Stimulated activated naive CD8-positive, alpha-beta T cell treated with anti-CD3 and anti-CD28 coated beads, Interleukin-15, amount 100 ng/mL, for 72 hours (primary cell): ENCODE measurements at places on chromosomes 12 and 14.

GRCh38 chr12:1882850-1883470, 35.5 kb downstream of the CACNA2D4 start:
- no peak for DNase-seq

DNA sequence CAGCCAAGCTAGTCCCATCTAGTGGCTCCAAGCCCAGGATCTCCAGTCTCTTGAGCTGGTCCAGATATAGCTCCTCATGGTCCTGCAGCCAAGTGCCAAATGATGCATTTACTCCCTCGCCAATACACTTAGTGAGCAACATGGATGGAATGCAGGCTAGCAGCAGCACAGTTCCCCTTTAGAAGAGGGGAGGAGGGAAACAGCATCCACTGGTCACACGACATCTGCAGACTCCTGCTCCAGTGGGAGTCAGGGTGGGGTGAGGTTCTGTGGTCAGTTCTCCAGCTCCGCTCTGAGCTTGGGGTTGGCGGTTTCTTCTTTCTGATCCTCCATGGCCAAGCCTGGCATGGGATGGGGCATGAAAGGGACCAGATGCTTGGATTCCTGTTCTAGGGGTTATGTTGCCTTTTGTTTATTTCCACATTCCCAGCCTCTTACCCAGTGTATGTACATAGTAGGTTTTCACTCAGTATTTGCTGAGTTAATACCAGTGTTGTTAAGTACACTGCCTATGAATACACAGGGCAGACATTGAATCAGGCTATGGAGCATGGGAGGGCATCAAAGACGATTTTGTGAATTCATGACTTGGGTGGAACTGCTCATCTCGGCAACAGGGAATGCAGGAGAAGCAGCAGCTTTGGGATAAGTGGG, 57.3 kb downstream of the GALNT16 start:
- no peak for DNase-seq

DNA sequence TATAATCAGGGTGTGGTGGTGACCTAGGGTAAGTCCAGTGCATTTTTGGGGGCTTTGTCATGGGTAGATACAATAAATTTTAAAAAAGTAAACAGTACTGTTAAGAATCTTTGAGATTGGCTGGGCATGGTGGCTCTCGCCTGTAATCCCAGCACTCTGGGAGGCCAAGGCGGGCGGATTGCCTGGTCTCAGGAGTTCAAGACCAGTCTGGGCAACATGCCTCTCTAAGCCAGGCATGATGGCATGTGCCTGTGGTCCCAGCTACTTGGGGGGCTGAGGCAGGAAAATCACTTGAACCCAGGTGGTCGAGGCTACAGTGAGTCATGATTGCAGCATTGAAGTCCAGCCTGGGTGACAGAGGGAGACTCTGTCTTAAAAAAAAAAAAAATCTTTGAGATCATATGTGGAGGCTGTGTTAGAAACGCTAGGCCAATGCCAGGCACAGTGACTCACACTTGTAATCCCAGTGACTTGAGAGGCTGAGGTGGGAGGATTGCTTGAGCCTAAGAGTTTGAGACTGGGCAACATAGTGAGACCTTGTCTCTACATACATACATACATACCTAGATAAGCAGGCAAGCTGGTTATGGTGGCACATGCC, 67.7 kb downstream of the PRKCH start:
- DNase-seq, result peak; percentile 39

DNA sequence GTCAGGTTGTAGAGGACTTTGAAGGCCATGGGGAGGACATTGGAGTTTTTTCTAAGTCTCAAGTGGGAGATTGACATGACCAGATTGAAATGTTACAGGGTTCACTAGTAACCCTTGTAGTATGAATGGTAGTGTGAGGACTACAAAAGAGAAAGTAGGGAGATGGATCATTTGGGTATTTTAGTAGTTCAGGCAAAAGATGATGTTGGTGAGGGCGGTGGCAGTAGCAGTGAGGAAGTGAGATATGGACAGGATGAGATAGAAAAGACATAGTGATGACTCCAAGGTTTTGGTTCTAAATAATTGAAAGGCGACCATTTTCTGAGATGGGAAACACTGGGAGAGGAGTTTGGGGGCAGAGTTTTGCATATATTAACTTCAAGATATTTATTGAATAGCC, 94.2 kb upstream of the CNTN1 start:
- DNase-seq, result no peak

GRCh38 chr12:64701283-64701682, 57.9 kb downstream of the GNS start:
- DNase-seq, result no peak

DNA sequence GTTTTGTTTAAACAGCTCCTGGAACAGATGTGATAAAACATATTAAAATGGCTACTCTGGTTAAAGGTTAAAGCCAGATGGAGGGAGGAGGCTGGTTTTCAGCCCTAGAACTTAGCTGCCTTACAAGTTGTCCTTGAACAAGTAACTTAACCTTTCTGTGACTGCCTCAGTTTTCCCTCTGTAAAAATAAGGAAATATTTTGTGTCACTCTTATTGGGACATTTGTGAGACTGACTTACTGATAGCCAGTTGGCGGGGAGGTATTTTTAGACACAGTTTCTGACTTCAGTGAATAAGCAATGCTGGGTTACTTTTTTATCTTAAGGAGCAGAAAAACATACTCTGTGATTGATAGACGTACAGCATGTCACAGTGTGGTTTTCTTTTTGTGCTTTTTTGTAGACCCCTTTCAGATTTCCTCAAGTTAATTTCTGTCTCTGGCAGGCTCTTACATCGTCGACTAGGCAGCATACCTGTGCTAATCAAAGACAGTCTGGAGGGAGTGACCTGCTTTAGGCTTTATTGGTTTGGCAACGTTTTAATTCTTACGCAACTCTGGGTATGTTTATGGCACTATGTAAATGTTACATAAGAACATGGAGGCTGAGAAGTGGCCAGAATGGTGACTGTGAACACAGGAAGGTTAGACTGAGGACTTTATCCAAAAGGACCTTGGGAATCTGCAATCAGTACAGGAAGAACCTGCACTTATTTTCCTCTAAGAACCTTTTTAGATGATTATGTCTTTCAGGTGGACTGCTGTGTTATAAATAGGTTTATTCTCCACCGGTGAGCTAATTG, 3.3 kb downstream of the ACVR1B start:
- DNase-seq, result no peak

- no peak for DNase-seq
Measured at GRCh38 chr12:79765157-79765556, 74.4 kb upstream of the PAWR start.

- no peak for DNase-seq
Measured at GRCh38 chr14:67485501-67486095, 2.9 kb downstream of the TMEM229B start.

- no peak for DNase-seq
Measured at GRCh38 chr14:85607651-85608081, 77.7 kb downstream of the FLRT2 start.

DNA sequence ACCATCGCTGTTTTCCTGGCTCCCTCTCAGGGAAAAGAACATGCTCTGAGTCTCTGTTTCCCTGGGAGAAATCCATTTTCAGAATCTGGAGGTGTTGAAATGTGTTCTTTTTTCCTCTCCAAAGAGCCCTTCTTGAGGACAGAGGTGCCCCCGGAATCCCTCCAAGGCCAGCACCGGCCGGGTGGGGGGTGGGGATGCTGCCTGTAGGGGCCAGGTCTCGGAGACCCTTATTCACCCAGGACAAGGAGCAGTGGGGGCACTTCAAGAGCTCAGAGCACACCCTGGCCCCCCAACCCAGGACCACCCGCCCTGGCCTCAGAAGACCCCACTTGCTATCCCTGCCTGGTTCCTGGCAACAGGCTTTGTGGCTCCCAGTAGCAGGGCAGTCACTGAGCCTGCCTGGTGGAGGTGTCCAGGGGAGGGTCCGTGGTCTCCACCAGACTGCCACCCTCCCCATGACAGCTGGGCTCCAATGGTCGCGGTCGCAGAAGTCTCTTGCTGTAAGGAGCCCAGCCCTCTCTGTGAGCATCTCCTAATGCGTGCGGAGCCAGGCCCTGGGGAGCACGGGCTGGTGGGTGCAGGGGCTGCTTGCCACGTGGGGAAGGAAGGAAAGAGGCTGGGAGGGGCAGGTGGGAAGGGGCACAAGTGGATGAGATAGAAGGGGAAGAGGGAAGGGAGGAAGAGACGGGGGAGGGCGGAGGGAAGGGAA, 13.2 kb upstream of the DIO3 start:
- DNase-seq, result no peak

DNA sequence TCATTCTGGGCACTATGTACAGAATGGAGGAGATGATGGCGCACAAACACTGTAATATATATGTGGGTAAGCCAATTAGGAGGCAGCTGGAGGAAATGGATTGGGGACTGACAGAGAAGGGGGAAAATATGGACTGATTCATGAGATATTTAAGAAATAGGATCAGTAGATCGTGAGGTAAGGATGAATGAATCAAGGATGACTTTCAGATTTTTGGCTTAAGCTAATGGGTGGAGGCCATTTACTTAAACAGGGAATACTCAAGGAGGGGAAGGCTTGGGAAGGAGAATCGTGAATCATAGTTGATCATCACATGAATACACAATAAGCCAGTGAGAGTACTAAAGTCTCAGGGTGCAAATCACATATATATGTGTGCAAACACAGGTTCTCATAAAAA, 11.2 kb upstream of the GNPNAT1 start:
- DNase-seq, result no peak

- no peak for DNase-seq
Measured at GRCh38 chr14:36716614-36717184, 55.0 kb downstream of the PAX9 start.

DNA sequence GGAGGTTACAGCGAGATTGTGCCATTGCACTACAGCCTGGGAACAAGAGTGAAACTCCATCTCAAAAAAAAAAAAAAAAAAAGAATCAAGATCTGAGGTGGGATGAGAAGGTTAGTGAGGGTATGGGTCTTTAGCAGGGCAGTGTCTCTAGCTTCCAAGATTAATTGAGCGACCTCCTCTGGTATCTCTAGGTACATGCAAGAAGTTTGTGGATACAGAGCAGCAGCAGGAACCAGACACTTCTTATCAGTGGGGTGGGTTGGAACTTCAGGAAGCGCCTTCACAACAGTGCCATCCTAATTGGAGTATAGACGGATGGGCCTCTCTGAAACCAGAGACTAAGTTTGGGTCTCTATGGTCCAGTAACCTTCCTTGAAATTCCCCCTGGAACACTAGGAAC, 51.9 kb upstream of the CISTR start:
- DNase-seq, result no peak

- no peak for DNase-seq
Measured at GRCh38 chr14:27222671-27223070, 624.8 kb upstream of the NOVA1 start.

DNA sequence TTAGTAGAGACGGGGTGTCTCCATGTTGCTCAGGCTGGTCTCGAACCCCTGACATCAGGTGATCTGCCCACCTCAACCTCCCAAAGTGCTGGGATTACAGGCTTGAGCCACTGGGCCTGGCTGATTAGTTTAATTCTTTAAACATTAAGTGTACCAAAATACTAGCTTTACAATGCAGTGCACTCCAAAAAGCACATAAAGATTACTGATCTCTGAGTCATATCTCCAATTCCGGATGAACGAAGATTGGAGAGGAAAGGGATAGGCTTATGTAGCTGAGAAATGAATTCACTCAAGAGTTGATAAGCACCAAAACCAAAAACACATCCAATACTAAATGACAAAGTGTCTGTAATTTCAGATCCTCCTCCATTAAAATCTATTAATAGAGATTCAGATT, 15.1 kb downstream of the NAV3 start:
- DNase-seq, result no peak

GRCh38 chr12:123396954-123397353, 13.0 kb downstream of the KMT5A start:
- no peak for DNase-seq

DNA sequence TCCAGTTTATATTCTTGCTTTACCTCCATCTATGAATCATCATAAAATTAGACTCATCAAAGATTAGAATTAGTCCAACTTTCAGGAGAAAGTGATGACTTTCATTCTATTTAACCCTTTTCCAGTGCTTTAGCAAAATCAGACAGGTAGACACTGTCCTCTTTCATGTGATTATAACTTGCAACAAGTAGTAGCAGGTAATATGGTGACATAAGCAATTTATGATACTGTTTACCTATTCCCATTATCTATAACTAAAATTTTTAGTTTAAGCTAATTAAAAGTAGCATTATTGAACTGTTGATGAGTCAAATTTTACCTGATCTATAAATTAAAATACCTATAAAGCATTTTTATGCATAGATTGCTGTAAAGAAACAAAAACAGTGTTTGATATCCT, 351.6 kb downstream of the SEC23A start:
- DNase-seq, result no peak

DNA sequence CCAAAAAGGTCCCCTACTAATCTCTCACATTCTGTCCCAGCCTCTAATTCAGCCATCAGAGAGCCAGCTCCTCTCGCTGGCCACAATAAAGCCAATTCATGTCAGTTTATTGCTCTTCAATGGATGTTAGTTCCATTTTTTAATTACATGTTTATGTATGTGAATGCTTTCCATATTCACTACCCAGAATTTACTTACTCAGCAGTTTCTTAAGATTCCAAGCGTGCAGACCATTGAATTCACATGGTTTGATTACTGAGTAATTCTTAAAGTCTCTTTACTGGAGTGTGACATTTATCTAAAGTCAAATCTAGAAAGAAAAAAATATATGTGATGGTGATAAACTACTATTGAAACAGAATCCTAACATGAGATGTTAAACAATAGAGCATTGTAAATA, 102.2 kb downstream of the LLPH start:
- no peak for DNase-seq

GRCh38 chr12:102702447-102703114, 214.5 kb downstream of the PAH start:
- peak; percentile 17 for DNase-seq

- DNase-seq, result no peak
Measured at GRCh38 chr12:48982397-48983080, 4.4 kb downstream of the WNT1 start.

- DNase-seq, result no peak
Measured at GRCh38 chr14:41860586-41860985, 253.9 kb downstream of the LRFN5 start.

DNA sequence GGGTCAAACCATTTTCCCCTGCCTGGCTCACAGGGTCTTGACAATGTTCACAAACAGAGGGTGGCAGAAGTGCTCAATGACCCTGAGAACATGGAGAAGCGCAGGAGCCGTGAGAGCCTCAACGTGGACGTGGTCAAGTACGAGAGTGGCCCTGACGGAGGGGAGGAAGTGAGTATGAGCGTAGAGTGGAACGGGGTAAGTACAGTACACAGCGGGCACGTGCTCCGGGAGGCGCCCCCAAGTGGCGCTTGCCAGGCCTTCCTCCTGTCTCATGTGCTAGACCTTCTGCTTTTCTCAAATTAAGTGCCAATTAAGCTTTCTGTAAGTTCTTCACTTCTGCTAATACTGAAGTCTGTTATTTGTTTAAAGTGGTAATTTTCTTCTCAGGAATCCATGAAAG, 35.9 kb downstream of the XRCC3 start:
- DNase-seq, result peak; percentile 28

- no peak for DNase-seq
Measured at GRCh38 chr12:122090759-122091515, 12.4 kb downstream of the MLXIP start.

GRCh38 chr12:53454707-53455106, 2.8 kb downstream of the PCBP2 start:
- no peak for DNase-seq
